Activated CD8-positive, alpha-beta memory T cell treated with anti-CD3 and anti-CD28 coated beads, Interleukin-2, amount 50 U/mL, for 4 hours (primary cell): ENCODE measurements at places on chromosomes 1 and 21.

- DNase-seq, result no peak
These were observed 42.3 kb downstream of the HLX start for GRCh38 chr1:220921498-220921897.

DNA sequence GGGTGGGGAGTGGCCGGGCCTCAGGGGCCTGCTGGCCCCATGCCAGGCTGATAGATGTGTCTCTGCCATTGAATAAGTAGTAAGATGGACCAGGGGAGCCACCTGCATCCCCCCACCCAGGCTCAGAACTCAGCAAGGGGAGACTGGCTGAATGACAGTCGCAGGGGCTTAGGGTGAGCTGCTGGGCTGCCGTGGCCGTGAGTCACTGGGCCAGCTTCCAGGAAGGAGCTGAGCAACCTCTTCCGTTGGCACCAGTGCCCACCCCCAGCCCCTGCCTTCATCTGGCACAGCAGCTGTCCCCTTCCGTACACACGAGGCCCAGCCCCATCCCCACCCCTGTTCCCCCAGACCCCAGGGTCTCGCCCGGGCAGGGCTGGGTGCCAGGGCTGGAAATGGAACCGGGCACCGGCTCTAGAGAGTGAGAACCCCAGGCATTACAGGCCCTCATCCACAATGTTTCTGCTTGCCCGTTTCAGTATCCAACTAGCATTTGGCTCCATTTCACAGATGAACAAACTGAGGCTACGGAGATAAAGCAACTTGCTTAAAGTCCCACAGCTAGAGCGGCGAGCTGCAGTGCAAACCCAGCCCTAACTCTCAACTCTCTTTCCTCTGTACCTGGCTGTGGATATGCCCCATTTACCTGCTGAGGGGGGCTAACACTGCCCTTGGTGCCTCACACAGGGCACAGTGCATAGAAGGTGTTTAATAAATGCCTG lies 10.2 kb downstream of the WNT4 start:
- DNase-seq, result no peak

DNA sequence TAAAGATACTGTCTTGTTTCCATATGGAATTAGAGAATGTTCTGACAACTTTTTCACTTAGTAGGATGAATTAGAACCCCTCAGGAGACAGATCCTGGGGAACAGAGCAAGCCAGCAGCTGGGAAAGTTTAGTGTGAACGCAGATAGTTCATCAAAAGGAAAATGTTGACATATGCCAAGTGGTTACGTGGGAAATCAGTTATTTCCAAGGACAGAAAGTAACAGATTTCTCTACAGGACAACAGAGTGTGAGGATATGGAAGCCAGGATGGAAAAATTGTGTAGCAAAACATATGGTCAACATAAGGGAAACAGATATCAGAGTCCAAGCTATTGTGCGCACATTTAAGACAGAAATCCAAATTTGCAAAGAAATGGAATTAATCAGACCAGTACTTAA lies 419.5 kb downstream of the LRRIQ3 start:
- no peak for DNase-seq

DNA sequence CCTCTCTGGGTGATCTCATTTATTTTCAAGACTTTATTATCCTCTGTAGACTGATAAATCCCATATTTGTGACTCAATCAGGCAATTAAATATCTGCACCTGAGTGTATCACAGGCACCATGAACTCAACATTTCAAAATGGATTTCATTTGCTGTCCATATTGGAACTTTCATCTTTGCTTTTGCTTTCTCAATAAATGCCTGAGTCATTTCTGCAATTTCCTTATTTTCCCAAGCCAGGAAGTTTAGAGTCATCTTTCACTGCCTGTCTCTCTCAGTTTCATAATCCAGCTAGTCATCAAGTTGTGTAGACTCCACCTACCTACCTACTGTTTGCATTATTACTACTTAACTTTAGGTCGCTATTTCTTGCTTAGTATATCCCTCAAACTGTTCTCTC lies 540.9 kb downstream of the LMO4 start:
- no peak for DNase-seq

- no peak for DNase-seq
These were observed 3902.5 kb downstream of the SRGAP2C start for GRCh38 chr1:125087247-125087646.

- DNase-seq, result no peak
These were observed 16.0 kb upstream of the C1orf21 start for GRCh38 chr1:184370850-184371249.
